ENCODE measurements at places on chromosomes 5 and 9.

DNA sequence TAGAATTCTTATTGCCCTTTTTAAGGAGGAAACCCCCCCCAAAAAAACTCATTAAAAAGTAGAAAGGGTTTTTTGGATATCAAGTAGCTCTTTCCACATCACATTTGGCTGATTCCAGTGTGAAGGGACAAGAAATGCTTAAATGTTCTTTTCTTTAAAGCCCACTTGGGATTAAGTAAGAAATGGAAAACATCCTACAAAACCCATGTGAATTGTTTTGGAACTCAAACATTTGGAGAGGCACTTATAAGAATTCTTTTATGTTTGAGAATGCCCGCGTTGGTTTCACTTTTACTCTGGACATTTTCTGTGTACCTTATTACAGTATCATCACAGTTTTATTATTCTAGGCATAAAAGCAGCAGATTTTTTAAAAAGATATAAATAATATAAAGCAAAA lies 301.1 kb upstream of the ACTBL2 start:
- no peak for DNase-seq

GRCh38 chr5:31537851-31538250 lies 5.8 kb downstream of the C5orf22 start:
- DNase-seq: no peak

GRCh38 chr9:75911390-75911789 lies 20.9 kb downstream of the PCSK5 start:
- no peak for DNase-seq

DNA sequence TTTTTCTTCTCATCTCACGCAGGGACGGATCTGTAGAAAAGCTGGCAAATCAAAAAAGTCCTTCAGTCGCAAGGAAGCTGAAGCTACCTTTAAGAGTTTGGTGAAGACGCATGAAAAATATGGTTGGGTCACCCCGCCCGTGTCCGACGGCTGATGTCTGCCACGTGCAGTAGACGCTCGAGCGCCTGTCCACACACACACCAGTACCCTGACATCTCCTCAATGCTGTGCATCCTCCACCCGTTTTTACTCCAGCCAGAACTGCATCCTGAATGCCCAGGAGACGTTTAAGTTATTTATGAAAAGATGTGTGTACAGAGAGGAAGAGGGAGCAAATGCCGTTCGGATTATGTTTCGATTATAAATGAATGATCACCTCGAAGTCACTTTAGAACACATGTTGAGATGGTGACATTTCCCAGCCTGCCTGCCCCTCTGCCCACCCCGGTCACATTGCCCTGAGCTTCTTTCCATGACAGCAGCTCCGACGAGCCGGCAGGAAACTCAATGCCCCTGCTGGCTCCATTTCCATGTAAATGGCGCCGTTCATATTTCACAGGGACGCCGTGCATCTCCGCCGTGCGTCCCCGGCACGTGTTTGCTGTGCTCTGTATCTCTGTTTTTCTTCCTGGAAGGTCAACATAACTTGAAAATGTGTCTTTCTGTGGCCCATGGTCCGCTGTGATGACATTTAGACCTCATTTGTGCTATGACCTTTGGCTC lies 42.7 kb downstream of the UBE2QL1 start:
- no peak for DNase-seq

- DNase-seq: no peak
These were observed 24.6 kb upstream of the PANK3 start for GRCh38 chr5:168603746-168604145.

DNA sequence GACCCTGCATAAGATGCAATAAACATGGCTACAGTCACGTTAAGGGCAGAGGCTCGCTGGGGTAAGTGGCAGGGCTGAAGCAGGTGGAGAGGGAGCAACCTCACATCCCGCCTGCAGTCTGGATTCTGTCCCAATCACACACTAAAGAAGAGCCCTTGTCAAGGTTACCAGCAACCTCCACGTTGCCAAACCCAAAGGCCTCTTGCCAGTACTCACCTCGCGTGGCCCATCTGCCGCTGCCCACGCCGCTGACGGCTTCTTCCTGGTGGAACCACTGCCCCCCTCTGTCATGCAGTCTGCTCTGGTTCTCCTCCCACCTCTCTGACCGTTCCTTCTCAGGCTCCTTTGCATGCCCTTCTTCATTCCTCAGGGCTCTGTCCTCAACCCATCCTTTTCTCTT lies 8.8 kb downstream of the AQP7 start:
- no peak for DNase-seq

- DNase-seq: peak; percentile 51
These were observed 6.0 kb downstream of the PCDHGC5 start for GRCh38 chr5:141494761-141495452.

DNA sequence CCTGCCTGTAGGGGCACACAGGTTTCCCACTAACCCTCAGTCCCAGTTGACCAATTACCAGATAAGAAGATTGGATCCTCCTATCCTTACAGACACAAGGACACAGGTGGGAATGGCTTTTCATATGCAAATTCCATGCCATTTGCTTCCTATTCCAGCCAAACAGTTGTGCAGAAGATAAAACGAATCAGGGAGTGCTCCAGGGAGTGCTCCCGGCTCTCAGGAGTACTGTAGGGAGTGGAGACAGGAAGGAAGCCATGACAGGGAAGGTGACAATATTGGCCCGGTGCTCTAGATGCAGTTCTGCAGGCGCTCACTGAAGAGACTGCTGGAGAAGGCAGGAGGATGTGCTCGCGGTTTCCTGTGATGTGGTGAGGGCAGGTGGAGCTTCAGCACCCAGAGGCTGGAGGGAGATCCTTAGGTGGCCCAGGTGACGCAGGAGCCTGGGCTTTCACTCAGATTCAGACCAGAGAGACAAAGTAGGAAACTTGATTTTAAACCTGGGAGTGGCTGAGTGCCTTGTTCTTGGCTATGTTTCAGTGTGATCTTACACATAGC lies 260.0 kb downstream of the AUH start:
- DNase-seq: no peak

- DNase-seq: no peak
These were observed 23.4 kb downstream of the LSM11 start for GRCh38 chr5:157766902-157767301.

DNA sequence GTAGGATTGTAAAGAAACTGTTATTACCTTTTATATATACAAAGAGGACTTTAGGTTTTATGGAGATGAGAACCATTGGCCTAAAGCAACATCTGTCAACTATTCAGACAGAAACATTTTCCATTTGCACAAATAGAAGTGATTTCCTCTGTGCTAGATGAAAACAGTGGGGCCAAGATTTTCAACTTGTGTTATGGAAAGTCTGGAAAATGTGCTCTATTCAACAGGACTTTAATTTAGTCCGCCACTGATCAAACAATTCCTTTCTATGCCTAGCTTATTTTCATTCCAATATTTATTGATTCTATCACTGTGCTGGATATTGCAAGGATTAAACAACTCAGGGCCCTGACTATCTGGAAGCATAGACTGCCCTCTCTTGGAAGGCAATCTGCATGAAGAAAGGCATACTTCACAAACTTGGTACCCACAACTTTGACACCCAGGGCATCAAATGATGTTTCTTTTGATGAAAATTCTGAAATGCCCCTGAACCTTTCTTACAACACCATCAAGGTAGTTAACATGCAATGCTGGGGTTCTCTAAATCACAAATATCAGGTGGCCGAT lies 126.6 kb upstream of the HMHB1 start:
- DNase-seq: no peak

- no peak for DNase-seq
These were observed 259.6 kb downstream of the CDH12 start for GRCh38 chr5:22593592-22593991.

DNA sequence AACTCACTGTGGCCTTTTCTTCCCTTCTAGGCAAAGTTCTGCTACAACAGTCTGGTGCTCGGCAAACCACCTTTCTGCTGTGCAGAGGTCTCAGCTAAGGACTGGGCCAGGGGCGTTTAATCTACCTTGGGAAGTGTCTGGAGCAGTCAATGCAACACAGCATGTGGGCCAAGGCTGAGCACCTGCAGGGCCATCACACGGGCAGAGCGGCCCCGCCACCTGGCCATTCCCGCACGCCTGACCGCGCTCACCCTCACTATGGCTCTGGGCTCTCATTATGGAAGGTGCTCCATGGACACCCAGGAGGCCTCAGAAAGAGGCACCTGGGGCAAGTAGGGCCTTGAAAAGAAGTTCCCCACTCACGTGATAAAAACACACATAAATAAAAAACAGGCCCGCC lies 65.7 kb upstream of the TBC1D9B start:
- DNase-seq: no peak

- no peak for DNase-seq
These were observed 584.0 kb downstream of the ACTL7B start for GRCh38 chr9:108271646-108272348.

Measured in WTC11 (cell line).